ENCODE measurements at places on chromosomes 7 and 10. TPM values are rescaled to one million over a fixed set of nuclear protein-coding genes. Genes with fewer than 3 reads are reported as not detected.
A peak's percentile ranks its signal among the peaks of the same experiment; 100 is the strongest.

CD36 gene
- total RNA-seq, result not detected

TECTB gene
- not detected for total RNA-seq

GSAP gene
- total RNA-seq, result 4.3 TPM

FANK1 gene
- 5.3 TPM for total RNA-seq

LIPF gene
- not detected for total RNA-seq

CTAGE8 gene
- total RNA-seq, result 1.9 TPM

MMD2 gene
- not detected for total RNA-seq

- DNase-seq, result no peak
Observed at GRCh38 chr10:124711145-124711544, 33.0 kb downstream of the FAM53B start.

DNA sequence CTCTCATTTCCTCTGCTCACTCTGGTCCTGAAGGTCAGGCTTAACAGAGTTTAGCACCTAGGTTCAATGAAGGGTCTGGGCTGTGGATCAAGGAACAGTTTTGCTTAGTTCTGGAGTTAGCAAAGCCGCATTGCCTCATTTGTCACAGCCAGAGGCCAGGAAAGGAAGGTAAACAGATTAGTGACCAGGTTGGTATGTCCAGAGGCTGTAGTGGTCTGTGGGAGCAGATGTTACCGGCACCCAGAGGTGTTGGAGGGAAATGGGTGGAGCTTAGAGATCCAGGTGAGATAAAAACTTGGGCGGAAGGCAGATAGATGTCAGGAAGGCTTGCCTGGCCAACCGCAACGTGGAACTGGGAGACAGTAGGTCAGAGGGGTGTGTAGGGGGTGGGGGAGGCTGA, 36.6 kb upstream of the ZMIZ2 start:
- peak; percentile 21 for DNase-seq

DNA sequence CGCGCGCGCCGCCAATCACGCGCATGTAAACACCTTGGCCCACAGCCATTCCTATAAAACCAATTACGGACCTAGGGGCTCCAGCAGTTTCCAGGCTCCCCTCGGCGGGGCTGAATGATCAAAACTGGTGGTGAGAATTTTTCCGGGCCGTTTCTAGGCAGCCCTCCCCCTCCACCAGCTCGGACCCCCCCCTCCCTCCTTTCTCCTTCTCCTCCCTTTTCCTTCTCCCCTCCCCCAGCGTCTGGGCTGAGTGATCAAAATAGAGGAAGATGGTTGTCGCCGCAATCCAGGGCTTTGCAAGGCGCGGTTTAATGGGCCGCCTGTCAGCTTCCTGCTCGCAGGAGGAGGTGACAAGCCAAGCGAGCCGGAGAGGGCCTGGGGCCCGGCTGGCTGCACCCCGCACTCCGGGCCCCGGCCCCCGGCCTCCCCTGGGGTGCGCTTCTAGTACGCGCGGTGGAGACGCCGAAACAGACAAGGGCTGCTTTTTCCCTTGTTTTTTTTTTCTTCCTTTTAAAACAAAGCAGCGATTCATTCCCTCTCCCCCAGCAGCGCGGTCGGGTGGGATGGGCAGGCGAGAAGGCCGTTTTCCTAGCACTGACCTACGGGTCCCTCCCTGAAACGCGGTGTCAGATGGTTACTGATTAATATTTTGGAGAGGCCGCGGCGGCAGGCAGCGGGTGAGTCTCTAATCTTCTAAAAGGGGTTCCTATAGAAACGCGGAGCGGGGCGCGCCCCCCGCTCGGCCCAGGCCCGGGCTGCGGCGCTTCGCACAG, 528 bp upstream of the TNRC18 start:
- DNase-seq, result peak; percentile 85

DNA sequence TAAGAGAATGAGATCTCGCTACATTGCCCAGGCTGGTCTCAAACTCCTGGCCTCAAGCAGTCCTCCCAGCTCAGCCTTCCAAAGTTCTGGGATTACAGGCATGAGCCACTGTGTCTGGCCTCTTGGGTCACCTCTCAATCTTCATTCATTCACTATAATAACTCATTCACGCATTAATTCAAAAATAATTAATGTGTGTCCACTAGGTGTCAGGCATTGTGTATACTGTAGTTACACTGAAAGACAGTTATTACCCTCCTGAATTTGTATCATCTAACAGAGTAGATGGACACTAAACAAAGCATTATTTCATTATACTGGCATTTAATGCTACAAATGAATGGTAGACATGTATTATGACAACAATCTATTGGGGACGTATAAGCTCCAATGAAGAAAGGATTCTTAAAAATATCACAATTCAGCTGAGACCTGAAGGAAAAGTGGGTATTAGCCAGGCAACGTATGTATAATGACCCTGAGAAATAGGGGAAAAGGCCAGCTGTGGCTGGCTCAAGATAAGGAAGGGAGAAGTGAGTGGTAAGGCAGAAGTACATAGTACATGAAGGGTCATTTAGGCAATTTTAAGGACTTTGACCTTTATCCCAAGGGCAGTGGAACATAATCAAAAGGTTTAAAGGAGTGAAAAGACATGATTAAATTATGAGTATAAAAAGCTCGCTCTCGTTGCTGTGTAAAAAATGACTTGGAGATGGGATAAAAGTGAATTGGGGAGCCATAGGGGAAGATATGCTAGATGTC, 150.7 kb downstream of the BTAF1 start:
- DNase-seq, result no peak

DNA sequence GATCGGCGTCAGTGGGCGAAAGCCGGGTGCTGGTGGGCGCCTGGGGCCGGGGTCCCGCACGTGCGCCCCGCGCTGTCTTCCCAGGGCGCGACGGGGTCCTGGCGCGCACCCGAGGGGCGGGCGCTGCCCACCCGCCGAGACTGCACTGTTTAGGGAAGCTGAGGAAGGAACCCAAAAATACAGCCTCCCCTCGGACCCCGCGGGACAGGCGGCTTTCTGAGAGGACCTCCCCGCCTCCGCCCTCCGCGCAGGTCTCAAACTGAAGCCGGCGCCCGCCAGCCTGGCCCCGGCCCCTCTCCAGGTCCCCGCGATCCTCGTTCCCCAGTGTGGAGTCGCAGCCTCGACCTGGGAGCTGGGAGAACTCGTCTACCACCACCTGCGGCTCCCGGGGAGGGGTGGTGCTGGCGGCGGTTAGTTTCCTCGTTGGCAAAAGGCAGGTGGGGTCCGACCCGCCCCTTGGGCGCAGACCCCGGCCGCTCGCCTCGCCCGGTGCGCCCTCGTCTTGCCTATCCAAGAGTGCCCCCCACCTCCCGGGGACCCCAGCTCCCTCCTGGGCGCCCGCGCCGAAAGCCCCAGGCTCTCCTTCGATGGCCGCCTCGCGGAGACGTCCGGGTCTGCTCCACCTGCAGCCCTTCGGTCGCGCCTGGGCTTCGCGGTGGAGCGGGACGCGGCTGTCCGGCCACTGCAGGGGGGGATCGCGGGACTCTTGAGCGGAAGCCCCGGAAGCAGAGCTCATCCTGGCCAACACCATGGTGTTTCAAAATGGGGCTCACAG, 1.1 kb downstream of the EGFR start:
- DNase-seq, result no peak

DNA sequence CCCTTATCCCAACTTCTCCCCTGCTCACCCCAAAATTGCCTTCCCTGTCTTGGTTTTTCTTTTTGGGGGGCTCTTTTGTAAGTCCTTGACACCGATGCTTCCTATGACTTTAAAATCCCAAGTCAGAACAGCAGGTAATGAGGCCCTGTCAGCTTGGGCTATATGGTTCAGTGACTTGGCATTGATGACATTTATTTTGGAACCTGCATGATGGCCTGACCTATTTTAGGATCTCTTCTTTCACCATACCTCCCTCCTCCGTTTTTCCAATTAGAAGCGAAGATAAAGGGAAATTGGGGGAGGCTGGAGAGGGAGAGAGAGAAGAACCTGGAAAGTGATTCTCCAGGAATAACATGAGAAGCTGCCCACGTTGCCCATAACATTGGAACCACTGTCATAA, 424.9 kb upstream of the AUTS2 start:
- DNase-seq, result no peak

- no peak for DNase-seq
Observed at GRCh38 chr10:88841316-88842111, 10.1 kb downstream of the ANKRD22 start.

DNA sequence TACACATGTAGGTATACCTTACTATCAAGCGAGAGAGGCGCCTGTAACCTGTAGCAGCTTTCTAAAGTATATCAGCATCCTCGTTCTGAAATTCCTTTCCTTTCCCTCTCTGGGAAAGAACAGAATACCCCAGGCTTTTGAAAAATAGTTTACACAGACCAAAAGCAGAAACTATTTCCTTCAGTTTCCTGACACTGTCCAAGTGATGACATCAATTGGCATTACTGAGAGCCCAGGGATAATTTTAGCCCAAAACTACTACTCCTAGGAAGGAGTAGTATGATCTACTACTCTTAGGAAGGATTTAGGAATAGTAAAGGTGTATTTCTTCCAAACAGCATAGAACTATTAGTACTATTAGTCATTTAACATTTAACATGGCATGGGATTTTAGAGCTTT, 6.0 kb downstream of the GNG11 start:
- no peak for DNase-seq

DNA sequence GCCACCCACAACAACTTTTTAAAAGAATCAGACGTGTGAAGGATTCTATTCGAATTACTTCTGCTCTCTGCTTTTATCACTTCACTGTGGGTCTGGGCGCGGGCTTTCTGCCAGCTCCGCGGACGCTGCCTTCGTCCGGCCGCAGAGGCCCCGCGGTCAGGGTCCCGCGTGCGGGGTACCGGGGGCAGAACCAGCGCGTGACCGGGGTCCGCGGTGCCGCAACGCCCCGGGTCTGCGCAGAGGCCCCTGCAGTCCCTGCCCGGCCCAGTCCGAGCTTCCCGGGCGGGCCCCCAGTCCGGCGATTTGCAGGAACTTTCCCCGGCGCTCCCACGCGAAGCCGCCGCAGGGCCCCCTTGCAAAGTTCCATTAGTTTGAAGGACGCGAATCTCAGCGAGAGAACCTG, 461 bp upstream of the HTRA1 start:
- no peak for DNase-seq

GRCh38 chr10:31914370-31914769, 14.3 kb downstream of the ARHGAP12 start:
- no peak for DNase-seq

GRCh38 chr7:100585511-100586265, at the start of gene LRCH4:
Gene LRCH4, minus strand, starts transcription at chr7:100586129. Its CDS starts 29 bp downstream, at chr7:100586100.
- no peak for DNase-seq

- no peak for DNase-seq
Observed at GRCh38 chr10:12041766-12042408, 722 bp downstream of the UPF2 start.

GRCh38 chr10:126565441-126565840, 105.1 kb downstream of the C10orf90 start:
- no peak for DNase-seq

GRCh38 chr7:48140001-48140681, 31.1 kb upstream of the ABCA13 start:
- DNase-seq, result no peak

- no peak for DNase-seq
Observed at GRCh38 chr7:44278451-44279161, 46.8 kb downstream of the CAMK2B start.

- peak; percentile 26 for DNase-seq
Observed at GRCh38 chr10:86795353-86795752, 38.9 kb downstream of the BMPR1A start.

- DNase-seq, result no peak
Observed at GRCh38 chr10:69496352-69497230, 45.3 kb downstream of the TSPAN15 start.

DNA sequence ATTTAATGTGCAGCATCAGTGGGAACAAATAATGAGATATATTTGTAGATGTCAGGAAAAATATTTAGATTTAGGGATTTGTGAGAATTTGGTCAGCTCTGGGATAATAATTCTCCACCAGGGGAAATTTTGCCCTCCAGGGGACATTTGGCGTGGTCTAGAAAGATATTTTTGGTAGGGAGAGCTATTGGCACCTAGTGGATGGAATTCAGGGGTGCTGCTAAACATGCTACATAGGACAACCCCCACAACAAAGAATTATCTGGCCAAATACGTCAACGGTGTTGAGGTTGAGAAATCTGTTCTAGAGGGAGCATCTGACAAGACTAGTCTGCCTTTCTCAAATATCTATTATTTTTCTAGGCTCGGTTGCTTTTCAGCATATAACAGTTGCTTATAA, 2.1 kb downstream of the ADK start:
- no peak for DNase-seq

DNA sequence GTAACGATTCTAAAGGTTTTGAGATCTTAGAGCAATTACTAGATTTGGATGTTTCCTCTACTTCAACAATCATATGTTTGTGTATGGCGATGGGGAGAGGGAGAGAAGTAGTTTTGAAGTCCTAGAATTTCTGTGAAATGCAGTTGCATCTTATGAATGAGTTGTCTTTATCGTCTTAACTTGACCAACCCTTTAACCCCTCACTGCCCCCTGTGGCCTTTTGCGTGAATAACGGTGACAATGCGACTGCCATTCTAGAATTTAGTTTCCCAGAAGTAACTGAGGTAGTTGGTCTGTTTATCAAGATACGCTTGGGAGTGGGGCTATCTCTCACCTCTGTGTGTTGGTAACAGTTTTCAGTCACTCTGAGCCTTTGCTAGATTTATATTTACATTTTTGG, 204.6 kb downstream of the HDAC9 start:
- no peak for DNase-seq

- DNase-seq, result no peak
Observed at GRCh38 chr7:28872226-28872625, 85.9 kb downstream of the TRIL start.

DNA sequence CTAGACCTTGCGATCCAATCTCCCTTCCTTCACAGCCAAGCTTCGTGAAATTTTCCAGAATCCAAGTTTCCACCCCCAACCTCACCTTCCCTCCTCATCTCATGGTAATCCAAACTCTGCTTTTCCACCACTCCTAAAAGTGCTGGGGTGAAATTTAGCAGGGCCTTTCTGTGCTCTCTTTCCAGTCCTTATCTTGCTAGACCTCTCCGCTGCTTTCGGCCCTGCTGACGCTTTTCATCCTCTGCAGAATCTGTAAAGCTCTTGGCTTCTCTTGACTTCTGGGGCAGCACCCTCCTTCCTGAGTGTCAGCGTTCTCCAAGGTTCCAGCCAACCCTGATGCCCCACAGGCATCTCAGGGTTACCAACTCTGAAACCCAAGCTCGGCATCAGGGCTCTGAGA, 7.7 kb downstream of the PLAC9 start:
- no peak for DNase-seq

GRCh38 chr10:131747791-131748190, 153.0 kb upstream of the PPP2R2D start:
- no peak for DNase-seq

- DNase-seq, result no peak
Observed at GRCh38 chr7:88339195-88339922, 32.7 kb upstream of the STEAP4 start.

- DNase-seq, result peak; percentile 31
Observed at GRCh38 chr7:130273081-130273932, 6.6 kb downstream of the CPA2 start.

- DNase-seq, result no peak
Observed at GRCh38 chr7:135322571-135323340, 89.1 kb downstream of the STRA8 start.

- DNase-seq, result peak; percentile 77
Observed at GRCh38 chr10:101367569-101368453, 13.8 kb downstream of the BTRC start.

Measured in kidney epithelial cell (primary cell).